ENCODE measurements at places on chromosomes 6 and 20.

DNA sequence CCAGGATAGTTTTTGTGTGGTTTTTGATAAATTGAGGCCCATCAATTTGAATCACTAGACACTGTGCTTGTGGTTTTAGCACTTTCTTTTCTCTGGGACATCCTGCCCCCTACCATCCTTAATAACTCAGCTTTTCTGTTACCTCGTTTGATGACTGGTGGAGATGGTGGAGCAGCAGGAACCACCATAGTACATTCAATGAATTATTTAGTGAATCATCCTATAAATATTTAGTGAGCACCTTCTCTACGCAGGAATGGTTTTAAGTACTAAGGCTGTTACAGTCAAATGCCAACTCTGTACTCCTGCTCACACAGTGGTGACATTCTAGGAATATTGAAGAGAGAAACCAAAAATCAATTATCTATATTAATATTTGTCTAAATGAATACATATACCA, 585.2 kb downstream of the HAO1 start:
- no peak for DNase-seq

- no peak for DNase-seq
Measured at GRCh38 chr20:59273739-59274357, 26.6 kb upstream of the EDN3 start.

DNA sequence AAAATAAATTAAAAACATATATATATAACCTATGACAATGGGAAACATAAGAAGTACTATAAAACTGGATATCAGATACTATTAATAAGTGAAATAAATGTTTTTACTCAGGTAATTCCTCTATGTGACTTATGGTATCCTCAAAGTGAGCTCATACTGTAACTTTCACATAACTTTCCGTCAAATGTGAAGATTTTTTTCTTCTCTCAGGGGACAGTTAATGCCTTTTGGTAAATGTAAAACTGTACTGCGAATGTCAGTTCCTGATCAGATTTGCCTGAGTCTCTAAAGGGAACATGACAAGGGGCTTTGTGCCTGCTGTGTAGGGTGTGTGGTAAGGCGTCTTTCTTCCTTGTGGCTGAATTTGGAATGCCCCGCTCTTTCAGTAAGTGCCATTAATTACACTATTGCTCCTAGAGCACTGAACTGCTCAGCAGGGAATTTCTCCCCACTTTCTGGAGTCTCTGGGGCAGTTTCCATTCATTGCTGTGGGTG, 271.8 kb downstream of the PRL start:
- no peak for DNase-seq

DNA sequence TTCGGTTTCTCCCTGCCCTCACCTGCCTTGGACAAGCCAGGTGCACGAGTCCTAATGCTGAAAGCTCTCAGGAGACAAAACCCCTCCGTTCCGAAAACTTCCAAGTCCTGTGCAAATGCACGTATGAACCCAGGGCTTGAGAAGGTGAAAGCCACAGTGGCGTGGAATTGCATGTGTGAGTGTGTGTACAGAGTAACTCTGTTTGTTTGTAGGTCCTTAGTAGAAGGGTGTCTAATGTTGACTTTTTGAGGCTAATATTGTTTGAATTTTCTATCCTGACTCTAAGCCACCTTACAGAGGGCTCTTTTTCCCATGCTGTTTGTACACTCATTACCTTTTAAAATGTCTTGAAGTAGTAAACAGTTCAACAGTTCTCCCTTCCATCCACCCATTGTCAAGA, 129.1 kb downstream of the FOXA2 start:
- DNase-seq: no peak

GRCh38 chr6:149472241-149472640, 12.6 kb downstream of the ZC3H12D start:
- DNase-seq: no peak

GRCh38 chr6:13872681-13873080, 52.1 kb upstream of the RNF182 start:
- DNase-seq: no peak

- no peak for DNase-seq
Measured at GRCh38 chr20:10115021-10115420, 80.2 kb downstream of the ANKEF1 start.

DNA sequence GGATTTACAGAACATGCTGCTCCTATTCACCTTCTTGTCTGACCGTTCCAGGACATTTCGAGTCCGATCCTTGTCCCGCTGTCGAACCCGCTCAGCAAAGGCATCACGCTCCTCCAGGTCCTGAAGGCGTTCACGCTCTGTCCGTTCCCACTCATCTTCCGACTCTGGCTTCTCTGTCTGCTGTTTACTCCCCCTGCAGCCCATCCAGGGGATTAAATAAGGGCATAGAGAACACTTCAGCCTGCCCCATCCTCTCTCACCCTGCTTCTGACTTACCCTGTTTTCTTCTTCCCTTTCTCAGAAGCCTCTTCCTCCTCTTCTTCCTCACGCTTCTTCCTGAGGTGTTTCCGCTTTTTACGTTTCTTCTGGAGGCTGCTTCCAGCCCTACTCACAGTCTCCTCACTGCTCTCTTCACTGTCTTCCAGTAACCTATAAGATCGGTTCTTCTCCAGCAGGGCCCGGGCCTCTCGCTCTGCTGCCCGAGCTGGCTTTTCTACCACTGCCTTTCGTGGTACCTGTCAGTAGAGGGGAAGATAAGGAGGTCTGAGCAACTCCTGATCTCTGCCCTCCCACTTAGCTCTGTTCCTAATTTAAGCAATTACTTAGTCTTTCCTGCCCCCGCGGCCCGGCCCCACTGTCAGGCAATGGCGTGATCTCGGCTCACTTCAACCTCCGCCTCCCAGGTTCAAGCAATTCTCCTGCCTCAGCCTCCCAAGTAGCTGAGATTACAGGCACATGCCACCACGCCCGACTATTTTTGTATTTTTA, 1.9 kb downstream of the DHX16 start:
- DNase-seq: no peak

- no peak for DNase-seq
Measured at GRCh38 chr6:162099685-162100084, 627.9 kb downstream of the PRKN start.

GRCh38 chr6:31767096-31767645, 4.7 kb downstream of the SAPCD1 start:
- no peak for DNase-seq

GRCh38 chr6:16322666-16323312, 84.4 kb downstream of the GMPR start:
- peak; percentile 49 for DNase-seq

DNA sequence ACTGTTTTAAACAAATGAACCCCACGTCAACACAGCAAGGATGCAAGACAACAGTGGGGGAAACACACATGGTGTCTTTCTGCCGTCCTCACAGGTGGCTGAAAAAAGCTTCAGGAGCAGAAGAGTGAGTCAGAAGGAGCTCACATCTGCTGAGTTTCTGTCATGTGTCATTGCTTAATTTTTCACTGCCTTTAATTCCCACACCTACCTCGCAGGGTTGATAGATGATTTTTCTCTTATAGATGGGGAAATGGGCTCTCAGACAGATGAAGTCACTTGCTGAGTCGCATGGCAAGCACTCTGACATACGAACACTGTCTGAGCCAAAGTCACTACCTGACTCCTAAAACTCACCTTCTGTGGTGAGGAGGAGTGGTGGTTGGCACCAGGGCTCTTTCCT, 28.3 kb upstream of the CARMIL1 start:
- DNase-seq: no peak

GRCh38 chr6:89596484-89596883, 42.1 kb downstream of the LYRM2 start:
- no peak for DNase-seq

GRCh38 chr6:154164397-154164796, 125.4 kb downstream of the OPRM1 start:
- DNase-seq: no peak

DNA sequence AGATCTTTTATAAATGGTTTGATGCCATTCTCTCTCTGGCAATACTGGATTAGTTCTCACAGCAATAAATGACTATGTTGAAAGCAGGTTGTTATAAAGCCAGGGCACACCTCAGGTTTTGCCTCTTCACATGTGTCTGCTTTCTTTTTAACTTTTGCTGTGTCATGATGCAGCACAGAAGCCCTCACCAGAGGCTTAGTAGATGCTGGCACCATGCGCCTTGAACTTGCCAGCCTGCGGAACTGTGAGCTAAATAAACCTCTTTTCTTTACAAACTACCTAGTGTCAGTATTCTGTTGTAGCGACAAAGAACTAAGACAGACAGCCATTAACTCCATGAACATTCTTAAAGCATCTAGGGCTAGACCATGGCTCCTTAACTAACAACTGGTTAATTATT, 15.3 kb upstream of the GPR63 start:
- no peak for DNase-seq

- DNase-seq: no peak
Measured at GRCh38 chr20:57480444-57481160, 44.3 kb downstream of the CTCFL start.

DNA sequence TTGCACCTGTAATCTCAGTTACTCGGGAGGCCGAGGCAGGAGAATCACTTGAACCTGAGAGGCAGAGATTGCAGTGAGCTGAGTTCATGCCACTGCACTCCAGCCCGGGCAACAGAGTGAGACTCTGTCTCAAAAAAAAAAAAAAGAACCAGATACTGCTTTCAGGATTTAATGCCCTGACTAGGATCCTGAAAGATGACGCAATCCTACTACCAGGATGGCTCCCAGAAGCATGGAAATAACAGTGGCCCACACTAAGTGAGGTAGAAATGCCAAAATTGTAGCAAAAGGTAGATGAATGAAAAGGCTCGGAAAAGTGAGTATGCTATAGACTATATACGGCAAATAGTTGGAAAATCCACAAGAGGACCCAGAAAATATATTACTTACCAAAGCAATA, 23.8 kb upstream of the KHDC1 start:
- no peak for DNase-seq

GRCh38 chr6:35310265-35310831, 12.7 kb downstream of the DEF6 start:
- no peak for DNase-seq

DNA sequence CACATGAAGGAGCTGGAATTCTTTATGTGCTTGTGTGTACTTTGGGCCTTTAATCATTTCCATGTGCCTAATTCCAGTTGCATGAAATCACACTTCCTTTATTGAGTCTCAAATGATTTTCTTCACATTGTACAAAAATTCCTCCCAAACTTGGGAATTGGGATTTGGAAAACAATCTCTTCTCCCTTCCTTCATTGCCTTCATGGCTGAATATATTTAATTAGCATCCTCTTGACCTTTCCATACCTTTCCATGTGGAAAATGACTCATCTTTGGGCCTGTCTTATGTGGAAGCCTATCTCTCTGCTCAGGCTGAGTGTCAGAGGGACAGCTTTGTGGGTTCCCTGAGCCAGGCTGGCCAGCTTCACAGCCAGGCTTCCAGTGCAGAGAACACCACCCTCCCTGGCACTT, 33.0 kb upstream of the CDH4 start:
- no peak for DNase-seq

- DNase-seq: no peak
Measured at GRCh38 chr6:148846778-148847761, 100.2 kb downstream of the UST start.

DNA sequence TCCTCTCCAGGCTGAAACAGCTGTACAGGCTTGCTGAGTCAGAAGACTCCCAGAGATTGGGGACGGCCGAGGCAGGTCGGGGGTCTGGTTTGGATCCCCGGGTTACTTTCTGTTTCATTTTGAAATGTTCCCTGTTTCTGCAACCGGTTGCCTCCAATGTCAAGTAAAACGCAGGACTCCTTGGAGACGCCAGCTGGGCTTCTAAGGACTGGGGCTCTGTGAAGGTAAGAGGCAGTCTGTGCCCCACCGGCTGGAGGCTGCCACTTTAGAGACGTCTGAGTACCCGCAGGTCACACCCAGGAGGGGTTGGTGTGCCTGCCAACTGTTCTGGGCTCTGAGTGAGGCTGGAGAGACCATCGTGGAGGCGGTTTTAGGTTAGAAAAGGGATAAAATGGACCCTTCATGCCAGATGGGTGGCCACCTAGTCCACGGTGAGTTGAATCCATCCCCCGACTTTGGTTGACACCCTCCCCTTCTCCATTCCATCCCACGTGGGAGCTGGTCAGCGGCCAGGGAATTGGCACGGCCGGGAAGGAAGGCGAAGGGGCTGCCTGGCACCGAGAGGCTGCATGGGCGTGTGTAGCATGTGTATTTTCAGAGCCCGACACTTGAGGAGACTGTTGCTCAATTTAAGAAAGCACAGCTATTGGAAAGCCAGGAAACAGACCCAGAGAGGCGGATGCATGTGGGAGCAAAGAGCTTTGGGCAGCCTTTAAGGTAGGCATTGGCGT, 240.9 kb downstream of the PHACTR1 start:
- DNase-seq: no peak
